ENCODE measurements at places on chromosomes 6 and 20. TPM values are rescaled to one million over a fixed set of nuclear protein-coding genes. Genes with fewer than 3 reads are reported as not detected.

DNA sequence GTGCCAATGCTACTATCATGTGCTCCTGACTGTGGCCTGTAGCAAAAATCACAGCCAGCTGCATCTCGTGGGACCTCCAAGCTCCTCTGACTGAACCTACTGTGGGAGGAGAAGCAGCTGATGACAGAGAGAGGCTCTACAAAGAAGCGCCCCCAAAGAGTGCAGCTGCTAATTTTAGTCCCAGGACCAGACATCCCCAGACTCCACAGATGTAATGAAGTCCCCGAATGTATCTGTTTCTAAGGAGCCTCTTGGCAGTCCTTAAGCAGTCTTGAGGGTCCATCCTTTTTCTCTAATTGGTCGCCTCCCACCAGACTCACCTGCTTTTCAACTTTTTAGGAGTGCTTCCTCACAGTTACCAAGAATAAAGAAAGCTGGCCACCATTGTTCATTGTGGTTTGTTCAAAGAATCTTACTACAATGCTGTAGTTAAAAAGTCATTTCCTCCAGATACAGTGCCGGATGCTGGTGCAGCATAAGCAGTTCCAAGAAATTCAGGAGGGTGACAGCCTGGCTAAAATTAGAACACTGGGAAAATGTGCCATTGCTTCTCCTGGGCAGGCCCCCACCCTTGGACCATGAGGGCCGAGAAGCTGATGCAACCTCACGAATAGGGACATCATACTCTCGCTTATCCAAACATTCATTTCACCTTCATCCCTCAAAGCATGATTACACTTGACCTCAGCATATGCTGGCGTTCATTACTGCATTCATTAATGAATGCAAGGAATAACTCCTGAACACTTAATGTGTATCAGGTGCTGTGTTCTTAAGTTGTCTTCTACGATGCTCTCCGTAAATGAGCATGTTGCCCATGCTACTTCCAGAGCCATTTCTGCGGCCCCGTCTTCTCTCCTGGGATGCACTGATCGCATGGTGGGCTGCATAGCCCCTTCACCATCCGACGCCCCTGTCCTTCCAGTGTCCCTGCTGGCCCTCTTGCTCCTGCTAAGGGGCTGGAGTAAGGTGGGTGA, 66.4 kb downstream of the LY86 start:
- H3K27me3 ChIP-seq: no peaks in the 10 kb centered on the region
- 0 out of 2 replicates have a peak, but pooled peaks cover 6% of the 10 kb centered on the region for H3K36me3 ChIP-seq
- H3K4me3 ChIP-seq: no peak overlapping the region
- peak overlapping the region; percentile 41 for H3K27ac ChIP-seq
- H3K4me1 ChIP-seq: peaks cover 42% of the 10 kb centered on the region

GRCh38 chr6:131923356-131923755, 27.8 kb downstream of the CCN2 start:
- H3K27ac ChIP-seq: no peak overlapping the region
- H3K4me1 ChIP-seq: no peaks in the 10 kb centered on the region
- no peak overlapping the region for H3K4me3 ChIP-seq
- no peak for DNase-seq
- no peaks in the 10 kb centered on the region for H3K27me3 ChIP-seq
- no peaks in the 10 kb centered on the region for H3K36me3 ChIP-seq

GRCh38 chr6:13331516-13332348, 3.4 kb upstream of the TBC1D7 start:
- DNase-seq: no peak
- no peaks in the 10 kb centered on the region for H3K27me3 ChIP-seq
- H3K27ac ChIP-seq: no peak overlapping the region
- peaks cover 8% of the 10 kb centered on the region for H3K4me1 ChIP-seq

LY86 gene
- total RNA-seq: 77.3 TPM

POPDC3 gene
- not detected for total RNA-seq
